ENCODE measurements at places on chromosomes 3 and 15.

GRCh38 chr3:143037867-143038266, 36.5 kb downstream of the U2SURP start:
- no peak for DNase-seq

DNA sequence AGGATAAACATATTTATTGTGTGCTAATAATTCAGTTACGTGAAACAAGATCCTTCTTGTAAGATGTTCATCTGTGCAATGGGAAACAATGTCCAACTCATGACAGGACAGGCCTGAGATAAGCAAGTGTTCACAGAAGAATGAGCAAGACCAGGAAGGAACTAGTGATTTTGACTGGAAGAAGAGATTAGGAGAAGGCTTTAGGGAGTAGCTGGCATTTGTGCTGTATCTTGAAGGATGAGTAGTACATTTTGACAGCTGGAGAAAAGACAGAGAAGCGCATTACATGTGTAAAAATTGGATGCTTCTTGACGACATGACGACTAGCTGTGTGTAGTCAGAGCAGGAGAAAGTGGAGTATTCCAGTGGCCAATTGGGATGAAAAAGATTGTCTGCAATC, 48.4 kb downstream of the GBE1 start:
- no peak for DNase-seq

DNA sequence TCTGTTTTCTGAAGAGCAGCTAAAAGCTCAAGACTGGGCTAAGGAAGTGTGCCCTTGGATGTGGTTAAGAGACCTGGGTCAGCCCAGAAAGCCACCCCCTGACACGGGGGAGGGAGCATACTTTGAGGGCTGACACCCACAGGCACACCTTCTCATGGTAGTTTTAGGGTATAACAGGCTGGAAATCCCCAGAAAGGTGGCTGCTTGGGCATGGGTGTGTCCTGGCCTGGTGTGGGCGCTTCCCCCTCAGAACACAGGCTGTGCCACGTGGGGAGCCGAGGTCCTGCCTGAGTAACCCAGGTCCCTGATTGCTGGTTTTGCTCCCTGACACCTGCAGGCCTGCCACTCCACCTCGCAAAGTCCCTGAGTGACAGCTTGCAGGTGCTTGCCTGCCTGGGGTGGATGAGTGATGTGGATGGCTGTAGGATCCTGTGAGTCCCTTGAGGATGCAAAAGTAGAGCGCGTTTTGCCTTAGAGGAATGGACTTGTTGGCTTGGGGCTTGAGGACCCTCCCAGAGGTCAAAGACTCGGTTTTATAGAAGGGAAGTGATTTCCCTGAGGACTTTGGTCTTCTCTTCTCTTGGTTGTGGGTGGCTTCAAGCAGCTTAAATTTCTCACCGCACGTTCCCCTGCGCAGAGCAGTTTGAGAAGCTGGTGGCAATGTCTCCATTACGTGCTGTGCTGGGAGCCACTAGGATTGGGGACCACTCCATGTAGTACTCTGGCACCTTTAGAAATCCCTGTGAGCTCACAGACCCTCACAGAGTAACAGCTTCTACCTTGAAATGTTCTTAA, 94.4 kb downstream of the DNASE1L3 start:
- DNase-seq: no peak

DNA sequence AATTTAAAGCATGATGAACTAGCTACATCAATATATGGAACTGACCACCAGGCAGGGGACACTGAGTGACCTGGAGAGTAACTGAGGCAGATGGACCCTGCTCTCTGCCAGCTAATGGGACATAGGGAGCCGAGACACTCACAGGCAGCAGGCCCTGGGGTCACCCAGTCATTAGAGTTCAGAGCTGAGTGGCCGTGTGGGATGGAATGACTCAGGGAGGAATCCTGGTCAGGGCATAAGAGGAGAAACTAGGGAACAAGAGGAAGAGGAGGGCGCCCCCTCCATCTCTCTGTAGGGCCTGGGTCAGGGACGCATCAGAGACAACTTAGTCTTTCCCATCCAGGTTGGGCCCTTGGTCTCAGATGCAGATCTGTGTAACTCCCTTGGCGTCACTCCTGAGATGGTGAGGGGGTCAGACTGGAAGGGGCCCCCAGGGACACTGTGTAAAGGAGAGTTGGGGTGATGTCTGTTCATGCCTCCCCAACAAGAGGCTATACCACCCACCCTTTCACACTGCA, 39.8 kb downstream of the CCDC12 start:
- peak; percentile 17 for DNase-seq

GRCh38 chr3:104632947-104633346, 733.8 kb upstream of the ALCAM start:
- DNase-seq: no peak

DNA sequence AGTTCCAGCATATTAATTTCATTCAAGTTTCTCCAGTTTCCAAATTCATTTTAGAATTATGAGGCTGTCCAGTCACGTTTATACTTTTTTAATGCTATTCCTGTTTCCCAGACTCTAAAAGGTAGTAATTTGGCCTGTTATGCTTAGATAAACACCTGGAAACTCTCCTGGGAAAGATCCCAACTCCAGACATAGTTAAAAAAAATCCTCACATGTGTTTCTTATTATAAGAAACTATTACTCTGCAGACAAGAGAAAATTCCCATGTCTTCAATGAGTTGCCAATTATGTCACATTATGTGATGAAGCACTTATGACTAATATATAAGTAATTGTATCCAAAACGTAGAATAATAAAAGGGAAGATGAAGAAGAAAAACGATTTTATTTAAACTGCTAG, 137.1 kb upstream of the TMC3 start:
- DNase-seq: no peak

- no peak for DNase-seq
Measured at GRCh38 chr3:147572970-147573340, 163.8 kb downstream of the ZIC1 start.

- DNase-seq: no peak
Measured at GRCh38 chr15:32861174-32861573, 143.4 kb downstream of the GREM1 start.

- no peak for DNase-seq
Measured at GRCh38 chr3:18618723-18619122, 193.6 kb upstream of the SATB1 start.

GRCh38 chr3:66390013-66390412, 110.8 kb downstream of the LRIG1 start:
- DNase-seq: no peak

DNA sequence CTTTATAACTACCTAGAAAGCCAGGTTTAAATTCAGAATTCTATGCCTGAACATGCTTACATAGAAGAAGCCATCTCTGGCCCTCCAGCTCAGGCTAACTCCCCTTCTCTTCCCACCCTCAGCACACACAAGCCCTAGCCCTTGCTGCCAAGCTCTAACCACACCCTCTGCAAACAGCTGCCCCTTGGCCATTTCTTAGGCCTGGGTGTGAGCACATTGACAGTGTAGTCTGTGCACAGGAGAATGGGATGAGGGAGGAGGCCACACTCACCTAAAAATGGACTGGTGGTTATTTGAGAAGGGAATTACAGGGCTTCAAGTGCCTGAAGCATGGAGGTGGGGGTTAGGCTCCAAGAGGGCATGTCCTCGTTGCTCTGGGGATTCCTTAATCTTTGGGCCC, 42.3 kb upstream of the SLC25A36 start:
- DNase-seq: no peak

DNA sequence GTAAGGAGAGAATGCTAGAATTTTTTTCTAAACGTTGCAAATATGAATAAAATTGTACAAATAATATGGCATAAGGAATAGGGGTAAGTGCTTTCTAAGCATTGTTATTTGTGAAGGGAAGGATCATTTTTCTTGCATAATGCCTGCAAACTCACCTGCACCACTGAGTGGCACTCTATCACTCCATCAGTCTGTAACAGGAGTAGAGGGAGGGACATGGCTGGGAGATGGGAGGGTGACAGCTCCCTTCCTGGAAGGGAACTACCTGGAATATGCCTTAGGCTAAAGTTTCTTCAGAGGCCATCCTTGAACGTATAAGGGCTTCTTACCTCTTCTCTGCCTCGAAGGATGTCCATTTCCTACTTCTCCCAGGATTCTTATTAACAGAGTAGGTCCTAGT, 3.0 kb downstream of the NAALADL2 start:
- DNase-seq: no peak

DNA sequence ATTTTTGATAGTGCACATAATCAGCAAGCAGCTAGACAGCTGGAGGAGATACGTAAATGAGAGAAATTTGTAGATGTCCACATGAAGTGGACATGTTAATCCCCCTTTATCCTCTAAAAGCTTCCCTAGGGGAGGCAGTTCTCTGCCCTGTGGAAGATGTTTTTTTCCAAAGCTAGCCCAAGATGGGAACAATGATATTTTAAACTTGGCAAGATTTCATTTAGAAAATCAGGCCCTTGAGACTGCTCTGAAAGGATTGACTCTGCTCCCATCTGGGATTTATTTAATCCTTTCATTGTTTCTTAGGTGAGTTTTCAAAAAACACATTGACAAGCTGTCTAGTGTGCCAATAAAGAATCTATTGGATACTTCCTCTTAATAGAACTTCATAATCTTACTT, 92.0 kb downstream of the SYNPR start:
- no peak for DNase-seq

- DNase-seq: no peak
Measured at GRCh38 chr3:56829533-56829932, 27.8 kb upstream of the ARHGEF3 start.

- DNase-seq: no peak
Measured at GRCh38 chr15:73751899-73752805, 999 bp downstream of the INSYN1 start.

DNA sequence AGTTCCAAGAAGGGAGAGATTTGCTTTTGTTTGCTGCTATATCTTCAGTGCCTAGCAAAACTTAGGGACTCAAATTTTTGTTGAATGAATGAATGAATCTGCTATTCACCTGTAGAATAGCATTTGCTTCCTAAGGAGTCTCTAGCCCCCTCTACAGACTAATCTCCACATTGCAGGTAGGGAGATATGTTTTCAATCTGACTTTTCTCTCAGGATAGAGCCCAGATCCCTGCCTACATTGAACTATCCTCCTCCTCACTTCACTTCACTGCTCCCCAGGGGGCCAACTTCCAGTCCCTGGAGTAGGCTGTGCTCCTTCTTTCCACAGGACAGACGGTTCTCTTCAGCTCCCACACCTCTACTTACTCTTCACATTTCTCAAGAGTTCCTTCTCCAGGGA, 81.9 kb upstream of the PTX3 start:
- DNase-seq: no peak

- no peak for DNase-seq
Measured at GRCh38 chr15:94026458-94027304, 204.7 kb upstream of the MCTP2 start.
